NCI-H460 (cell line): ENCODE measurements at places on chromosomes 1 and 21. TPM values are rescaled to one million over a fixed set of nuclear protein-coding genes. Genes with fewer than 3 reads are reported as not detected.

Gene SERTAD4
- total RNA-seq: 0.22 and 0.29 TPM in 2 replicates

Gene VSIG8
- 0.05 TPM in 1 of 2 replicates, not detected in the other for total RNA-seq

Gene CYP4A11
- total RNA-seq: not detected in 2 replicates

Gene NBPF19
- total RNA-seq: 5.7 and 7.9 TPM in 2 replicates

Gene ATP6V1G3
- not detected in 2 replicates for total RNA-seq

Gene METTL18
- total RNA-seq: 20.0 and 20.8 TPM in 2 replicates

Gene DBT
- 5.5 and 6.7 TPM in 2 replicates for total RNA-seq

Gene YIPF1
- 13.2 and 17.5 TPM in 2 replicates for total RNA-seq

Gene LRRC71
- not detected in 2 replicates for total RNA-seq

Gene PDZK1IP1
- total RNA-seq: not detected in 2 replicates

Gene OLIG2
- total RNA-seq: not detected in 2 replicates

Gene RORC
- total RNA-seq: 0.10 TPM in 1 of 2 replicates, not detected in the other

Gene B4GALT3
- 68.2 and 73.4 TPM in 2 replicates for total RNA-seq

Gene COL8A2
- 0.12 and 0.20 TPM in 2 replicates for total RNA-seq

Gene CNTN2
- total RNA-seq: 0.20 TPM in 1 of 2 replicates, not detected in the other

Gene FLG2
- under 0.01 TPM in 1 of 2 replicates, not detected in the other for total RNA-seq

Gene RSBN1
- total RNA-seq: 6.0 and 7.1 TPM in 2 replicates

Gene FCRL4
- not detected in 2 replicates for total RNA-seq

Gene CD1B
- total RNA-seq: not detected in 2 replicates

Gene S100A16
- total RNA-seq: 96.5 and 101 TPM in 2 replicates

Gene CLDN17
- total RNA-seq: not detected in 2 replicates

Gene HCRTR1
- not detected in 2 replicates for total RNA-seq

Gene RGS16
- 25.1 and 27.4 TPM in 2 replicates for total RNA-seq

Gene TFAP2E
- total RNA-seq: 0.40 TPM in 1 of 2 replicates, not detected in the other
